ENCODE measurements at places on chromosomes 1 and 21.

GRCh38 chr1:207423560-207424292 lies 30.4 kb upstream of the CR2 start:
- DNase-seq, result no peak

GRCh38 chr1:43563876-43564539 lies 33.3 kb downstream of the PTPRF start:
- no peak for DNase-seq

DNA sequence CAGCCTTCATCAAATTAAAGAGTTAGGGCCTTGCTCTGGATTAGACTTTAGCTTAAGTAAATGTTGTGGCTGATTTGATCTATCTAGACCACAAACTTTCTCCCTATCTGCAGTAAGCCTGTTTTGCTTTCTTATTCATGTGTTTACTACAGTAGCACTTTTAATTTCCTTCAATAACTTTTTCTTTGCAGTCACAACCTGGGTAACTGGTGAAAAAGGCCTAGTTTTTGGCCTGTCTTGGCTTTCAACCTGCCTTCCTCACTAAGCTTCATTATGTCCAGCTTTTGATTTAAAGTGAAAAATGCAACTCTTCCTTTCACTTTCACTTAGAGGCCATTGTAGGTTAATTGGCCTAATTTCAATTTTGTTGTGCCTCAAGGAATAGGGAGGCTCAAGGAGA lies 12.5 kb upstream of the LPGAT1 start:
- no peak for DNase-seq

GRCh38 chr1:177257128-177257527 lies 86.4 kb downstream of the BRINP2 start:
- no peak for DNase-seq

DNA sequence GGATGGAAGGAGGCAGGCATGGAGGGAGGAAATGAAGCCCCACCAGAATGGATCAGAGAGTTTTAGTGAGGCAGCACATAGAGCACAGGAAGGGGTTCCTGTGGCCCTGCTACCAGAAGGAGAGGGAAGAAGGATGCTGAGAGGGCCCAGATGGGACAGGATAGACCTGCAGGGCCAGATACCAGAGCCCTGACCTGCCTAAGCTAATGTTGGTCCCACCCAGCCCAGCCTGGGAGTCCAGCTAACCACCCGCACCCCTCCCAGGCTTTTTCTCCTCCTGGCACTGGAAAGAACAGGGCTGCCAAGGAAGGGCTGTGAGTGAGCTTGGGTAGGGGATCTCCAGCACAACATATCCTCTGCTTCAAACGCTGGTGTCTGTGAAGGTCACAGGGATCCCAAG lies 6.9 kb downstream of the NECTIN4 start:
- DNase-seq, result no peak

- peak; percentile 41 for DNase-seq
Measured at GRCh38 chr21:33644383-33645074, 2.2 kb downstream of the ITSN1 start.

DNA sequence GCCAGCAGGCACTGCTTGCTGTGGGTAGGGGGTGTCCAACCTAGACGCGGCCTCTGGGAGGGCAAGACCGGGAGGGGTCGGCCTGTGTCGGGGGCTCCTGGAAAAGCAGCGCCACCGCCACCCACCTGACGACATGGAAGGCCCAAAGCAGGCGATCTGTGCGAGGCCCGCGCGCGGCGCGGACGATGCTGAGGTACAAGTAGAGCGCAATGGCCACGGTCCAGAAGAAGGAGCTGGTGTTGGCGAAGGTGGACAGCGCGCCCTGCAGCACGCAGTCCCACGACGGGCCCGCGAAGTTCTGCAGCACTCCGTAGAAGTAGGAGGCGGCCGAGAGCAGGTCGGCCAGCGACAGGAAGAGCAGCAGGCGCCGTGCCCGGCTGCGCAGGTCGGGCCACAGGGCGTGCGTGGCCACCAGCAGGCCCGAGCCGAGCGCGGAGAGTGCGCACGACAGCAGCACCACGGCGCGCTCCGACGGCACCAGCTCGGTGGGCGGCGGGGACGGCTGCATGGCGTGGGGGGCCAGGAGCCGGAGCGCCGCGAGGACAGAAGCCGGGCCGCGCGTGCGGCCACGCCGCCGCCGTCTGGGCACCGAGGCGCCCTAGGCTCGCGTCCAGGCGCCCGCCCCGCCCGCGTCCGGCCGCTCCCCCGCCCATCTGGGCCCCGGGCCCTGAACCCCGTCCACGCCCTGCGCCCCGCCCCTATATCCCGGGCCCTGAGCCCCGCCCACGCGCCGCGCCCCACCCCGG lies at the start of gene GPR157:
TSS of gene GPR157 (minus strand) at position 583 of the 746 bp plus-strand sequence. CDS start at position 508, 75 bp downstream.
- peak; percentile 87 for DNase-seq

GRCh38 chr1:16012590-16013219 lies 5.1 kb downstream of the HSPB7 start:
- DNase-seq, result peak; percentile 85

- no peak for DNase-seq
Measured at GRCh38 chr1:10546896-10547295, 72.1 kb downstream of the PEX14 start.

GRCh38 chr1:75742047-75742625 lies 17.6 kb downstream of the ACADM start:
- no peak for DNase-seq

DNA sequence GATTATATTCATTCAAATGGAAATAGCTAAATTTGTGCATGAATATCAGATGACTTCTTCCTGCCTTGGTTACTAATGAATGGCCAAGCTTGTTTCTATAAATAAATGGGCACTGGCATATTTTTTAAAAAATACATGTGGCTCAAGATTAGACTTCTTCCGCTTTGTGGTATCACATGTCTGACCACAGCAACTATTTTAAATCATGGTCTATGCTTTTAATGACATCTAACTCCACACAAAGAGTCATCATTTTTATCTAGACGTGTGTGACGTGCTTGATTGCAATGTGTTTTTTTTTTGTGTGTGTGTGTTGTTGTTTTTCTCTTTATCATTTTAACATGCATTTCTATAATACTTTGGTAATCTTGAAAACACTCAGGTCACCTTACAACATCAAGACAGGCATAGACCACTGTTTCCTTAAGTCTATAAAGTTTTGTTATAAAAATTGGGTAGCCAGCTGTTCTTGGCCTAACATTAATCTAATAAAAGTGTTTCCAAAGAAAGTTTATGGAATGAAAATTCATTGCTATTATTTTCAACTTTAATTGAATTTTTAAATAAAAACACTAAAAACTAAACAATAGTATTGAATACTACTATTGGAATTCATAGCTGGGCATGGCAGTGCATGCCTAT lies 29.5 kb downstream of the RGS1 start:
- peak; percentile 91 for DNase-seq

DNA sequence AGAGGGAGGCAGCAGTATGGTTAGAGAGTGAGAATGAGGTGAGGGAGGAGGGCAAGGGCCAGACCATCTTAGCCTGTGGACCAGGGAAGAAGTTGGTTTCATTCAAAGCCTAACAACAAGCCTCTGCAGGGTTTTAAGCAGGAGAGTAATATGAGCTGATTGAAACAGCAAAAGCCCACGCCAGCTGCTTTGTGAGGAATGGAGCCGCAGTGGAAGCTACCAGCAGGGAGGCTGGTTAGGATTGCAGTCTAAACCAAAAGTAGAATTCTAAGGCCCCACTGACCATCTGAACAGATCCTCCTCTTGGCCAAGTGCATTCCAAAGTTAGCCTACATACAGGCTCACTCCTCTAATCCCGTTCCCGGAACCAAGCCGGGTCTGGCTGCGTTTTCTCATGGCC lies 44.8 kb downstream of the OLFML3 start:
- no peak for DNase-seq

GRCh38 chr1:168829876-168830275 lies 100.9 kb upstream of the DPT start:
- DNase-seq, result no peak

- DNase-seq, result no peak
Measured at GRCh38 chr1:167086033-167086432, 4.1 kb downstream of the GPA33 start.

GRCh38 chr1:179719272-179719671 lies 23.8 kb upstream of the FAM163A start:
- DNase-seq, result no peak

- no peak for DNase-seq
Measured at GRCh38 chr21:39555911-39556590, 56.7 kb upstream of the B3GALT5 start.

- DNase-seq, result no peak
Measured at GRCh38 chr1:150282558-150282958, 204 bp downstream of the CIART start.

- DNase-seq, result no peak
Measured at GRCh38 chr1:183101841-183102276, 78.6 kb downstream of the LAMC1 start.

GRCh38 chr1:112686417-112686816 lies 12.0 kb downstream of the MOV10 start:
- DNase-seq, result no peak

DNA sequence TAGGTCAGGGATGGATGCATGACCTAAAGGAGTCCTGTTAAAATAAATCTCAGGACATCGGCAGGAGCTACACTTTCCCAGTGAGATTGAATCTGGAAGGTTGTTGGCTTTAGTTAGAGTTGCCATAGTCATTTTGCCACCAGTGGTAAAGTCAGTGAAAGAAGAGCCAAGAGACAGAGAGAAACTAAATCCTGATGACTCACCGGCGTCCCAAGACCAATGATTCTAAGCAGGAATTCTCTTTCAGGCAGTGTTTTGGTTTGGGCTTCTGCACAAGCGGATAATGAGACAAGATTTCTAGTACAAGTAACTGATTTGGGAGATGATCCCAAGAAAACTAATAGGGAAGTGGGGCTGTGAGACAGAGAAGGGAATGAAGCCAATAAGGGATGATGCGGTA lies 88.8 kb upstream of the ETS2 start:
- no peak for DNase-seq

GRCh38 chr1:214976665-214977064 lies 105.9 kb upstream of the KCNK2 start:
- DNase-seq, result no peak

DNA sequence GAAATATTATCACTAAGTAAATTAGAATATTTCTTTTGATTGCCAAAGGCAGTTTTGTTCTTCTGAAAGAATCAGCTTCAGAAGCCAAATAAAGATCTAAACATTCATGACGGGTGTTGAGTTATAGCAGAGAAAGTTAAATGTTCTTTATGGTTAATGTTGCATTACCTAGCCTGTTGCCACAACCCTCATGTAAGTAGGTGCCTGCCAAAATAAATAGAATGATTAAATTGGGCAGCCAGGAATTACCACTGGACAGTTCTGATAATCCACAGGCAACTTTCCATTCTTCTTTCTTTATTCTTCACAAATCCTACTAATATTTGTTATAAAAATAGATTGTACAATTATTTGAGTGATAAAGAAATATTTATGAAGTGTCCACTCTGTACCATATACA lies 217.9 kb upstream of the NRIP1 start:
- DNase-seq, result no peak

GRCh38 chr1:10900251-10900651 lies 103.8 kb upstream of the CASZ1 start:
- no peak for DNase-seq

- DNase-seq, result peak; percentile 40
Measured at GRCh38 chr1:229136822-229137221, 134.1 kb upstream of the RAB4A start.

- no peak for DNase-seq
Measured at GRCh38 chr1:9231648-9232332, 2.8 kb upstream of the H6PD start.

DNA sequence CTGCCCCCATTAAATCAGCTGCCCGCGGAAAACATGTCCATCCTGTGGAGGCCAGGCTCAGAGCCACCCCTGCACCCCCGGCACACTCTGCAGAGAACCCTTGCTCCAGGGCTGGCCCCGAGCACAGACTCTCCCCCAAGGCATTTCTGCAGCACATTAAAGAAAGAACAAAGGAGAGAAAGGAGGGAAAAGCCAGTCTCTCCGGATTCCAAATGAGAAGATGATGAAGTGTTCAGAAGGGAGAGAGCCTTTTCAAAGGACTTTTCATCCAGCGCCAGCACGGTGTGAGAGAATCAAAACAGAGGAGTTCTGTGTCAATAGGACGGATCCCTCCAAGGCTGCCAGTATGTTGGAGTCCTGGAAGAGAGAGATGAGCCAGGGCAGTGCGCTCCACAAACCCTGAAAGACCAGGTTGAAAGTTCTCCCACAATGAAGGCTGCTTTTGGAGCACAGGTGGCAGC lies 498.3 kb downstream of the NPHP4 start:
- no peak for DNase-seq

GRCh38 chr1:175116210-175116798 lies 48.7 kb downstream of the TNN start:
- no peak for DNase-seq

DNA sequence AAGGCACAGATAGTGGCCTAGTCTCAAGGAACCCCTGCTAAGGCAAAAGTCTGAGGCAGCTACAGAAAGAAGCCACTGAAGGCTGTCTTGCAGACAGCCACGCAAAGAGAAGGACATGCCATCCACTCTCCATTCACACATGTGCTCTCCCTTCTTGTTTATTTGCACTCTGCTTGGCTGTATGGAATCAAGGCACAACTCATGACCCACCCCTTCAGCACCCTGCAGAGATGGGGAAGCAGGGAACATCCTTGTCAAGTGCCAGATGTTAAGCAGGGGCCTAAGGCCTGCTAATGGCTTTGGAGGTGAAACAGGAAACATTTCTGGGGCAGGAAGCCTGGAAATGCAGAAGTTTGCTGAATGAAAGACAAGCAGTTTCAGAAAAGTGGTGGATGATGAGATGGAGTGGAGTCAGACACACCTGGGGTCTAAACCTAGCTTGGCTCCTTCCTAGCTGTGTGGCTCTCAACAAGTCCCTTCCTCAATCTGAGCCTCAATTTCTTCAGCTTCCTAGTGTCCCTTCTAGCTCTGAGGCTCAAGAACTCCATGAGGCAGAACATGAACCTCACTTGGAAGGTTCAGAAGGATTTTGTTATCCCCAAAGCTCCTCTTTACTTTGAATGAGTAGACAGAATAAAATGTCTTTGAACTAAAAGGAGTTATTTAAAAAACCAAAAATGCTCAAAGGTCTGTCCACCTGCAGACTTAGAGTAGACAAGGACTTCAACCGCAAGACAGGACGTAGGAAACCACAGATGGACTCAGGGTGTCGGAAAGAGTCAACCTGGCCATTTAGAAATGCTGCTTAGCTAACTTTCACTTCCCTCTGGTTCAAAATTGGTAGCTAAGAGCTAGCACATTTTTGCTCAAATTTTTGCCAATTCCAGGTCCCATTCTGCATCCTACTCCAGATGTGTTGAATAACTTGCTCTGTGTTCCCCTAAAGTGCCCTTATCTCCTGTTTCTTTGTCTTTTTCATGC lies 283.1 kb downstream of the PLPP3 start:
- peak; percentile 1 for DNase-seq

DNA sequence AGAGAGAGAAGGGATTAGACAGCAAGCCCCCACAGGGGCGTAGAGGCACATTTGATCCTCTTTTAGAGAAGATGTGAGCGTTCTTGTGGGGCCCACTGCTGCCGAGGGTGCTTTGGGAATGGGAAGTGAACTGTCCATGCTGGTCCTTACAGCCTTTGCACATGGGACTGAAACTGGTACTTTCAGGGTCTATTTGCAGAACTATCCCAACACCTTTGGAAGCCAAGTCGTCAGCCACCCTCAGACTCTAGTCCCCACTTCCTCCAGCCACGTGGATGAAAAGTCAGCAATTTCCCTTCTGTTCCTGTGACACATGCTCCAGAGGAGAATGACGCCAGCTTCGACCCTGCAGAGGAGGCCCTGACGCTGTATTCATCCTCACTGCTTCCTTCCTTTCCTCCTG lies 2.6 kb upstream of the RAB7B start:
- no peak for DNase-seq

GRCh38 chr1:19765623-19766022 lies 34.1 kb downstream of the TMCO4 start:
- DNase-seq, result no peak

Data from hematopoietic multipotent progenitor cell treated with erythropoietin and hydrocortisone succinate and interleukin-3 and kit ligand, for 4 days (in vitro differentiated cells).